ENCODE measurements at places on chromosomes 5 and 9. TPM values are rescaled to one million over a fixed set of nuclear protein-coding genes. Genes with fewer than 3 reads are reported as not detected.
A peak's percentile ranks its signal among the peaks of the same experiment; 100 is the strongest.

Gene TAS2R1
- not detected for total RNA-seq

DNA sequence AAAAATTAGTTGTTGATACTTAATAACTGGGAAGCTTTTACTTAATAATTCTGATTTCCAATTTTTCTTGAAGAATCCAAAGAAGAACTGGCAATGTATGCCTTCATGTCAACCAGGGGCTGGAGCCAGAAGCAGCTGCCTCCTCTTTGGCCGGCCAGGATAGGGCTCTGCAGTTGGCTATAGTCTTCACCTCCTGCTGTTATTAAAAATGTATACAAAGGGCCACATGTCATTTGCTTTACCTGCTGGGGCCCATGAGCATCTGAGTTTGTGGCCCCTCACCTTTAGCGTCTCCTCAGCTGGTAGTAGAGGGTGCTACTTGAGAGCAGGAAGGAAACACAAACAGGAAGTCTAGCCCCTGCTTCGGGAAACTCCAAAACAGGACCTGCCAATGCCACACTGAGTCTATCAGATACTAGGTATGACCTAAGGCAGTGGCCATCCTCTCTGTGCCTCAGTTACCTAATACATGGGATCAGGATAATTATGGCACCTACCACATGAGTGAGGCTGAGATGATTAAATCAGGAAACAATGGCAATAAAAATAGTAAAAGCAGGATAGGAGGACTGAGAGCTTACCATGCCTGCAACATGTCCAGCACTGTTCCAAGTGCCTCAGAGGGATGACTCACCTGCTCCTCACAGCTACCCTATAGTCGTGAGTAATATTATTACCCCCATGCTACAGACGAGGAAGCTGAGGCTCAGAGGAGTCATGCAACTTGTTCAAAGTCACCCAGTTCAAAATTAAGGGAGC lies 21.3 kb downstream of the CCDC69 start:
- DNase-seq, result peak; percentile 10
- H3K36me3 ChIP-seq, result no peaks in the 10 kb centered on the region
- no peak overlapping the region for H3K4me3 ChIP-seq
- H3K27ac ChIP-seq, result no peak overlapping the region
- H3K4me1 ChIP-seq, result no peaks in the 10 kb centered on the region
- H3K27me3 ChIP-seq, result no peaks in the 10 kb centered on the region

Gene EGFLAM
- total RNA-seq, result 45.4 TPM

DNA sequence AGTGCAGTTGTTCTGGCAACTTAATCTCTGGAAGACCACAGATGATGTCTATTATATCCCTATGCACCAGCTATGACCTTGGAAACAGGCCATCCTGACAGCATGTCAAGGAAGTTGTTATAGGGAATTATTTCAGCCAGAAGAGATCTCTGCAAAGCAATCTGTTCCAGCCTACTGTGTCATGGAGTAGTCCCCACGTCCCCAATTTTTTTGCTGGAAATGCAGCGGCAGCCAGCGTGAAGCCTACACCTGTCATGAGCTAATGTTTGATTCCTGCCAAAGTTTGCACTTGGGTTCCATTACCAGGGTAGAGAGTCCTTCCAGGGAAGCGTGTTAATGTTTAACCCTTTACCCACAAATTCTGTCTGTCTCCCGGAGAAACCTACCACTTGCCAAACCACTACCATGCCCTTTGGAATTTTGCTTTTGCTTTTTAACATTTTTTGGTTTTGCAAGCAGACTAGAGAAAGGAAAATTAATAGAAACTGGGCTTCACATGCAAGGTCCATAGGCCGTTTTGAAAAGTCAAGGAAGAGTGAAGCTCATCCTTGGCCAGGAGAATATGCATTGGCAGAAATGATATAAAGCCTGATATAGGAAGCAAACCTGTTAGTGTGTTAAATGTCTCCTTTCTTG lies 174.9 kb upstream of the SPRY4 start:
- no peaks in the 10 kb centered on the region for H3K27me3 ChIP-seq

Gene ITGA2
- total RNA-seq, result 0.69 TPM

Gene IL4
- total RNA-seq, result not detected

Gene NR2F1-AS1
- 1.8 TPM for total RNA-seq

- no peak for DNase-seq
- no peaks in the 10 kb centered on the region for H3K36me3 ChIP-seq
- H3K4me1 ChIP-seq, result no peaks in the 10 kb centered on the region
- no peak overlapping the region for H3K27ac ChIP-seq
- no peak overlapping the region for H3K4me3 ChIP-seq
These were observed 292.1 kb downstream of the ARRDC3 start for GRCh38 chr5:91090995-91091394.

DNA sequence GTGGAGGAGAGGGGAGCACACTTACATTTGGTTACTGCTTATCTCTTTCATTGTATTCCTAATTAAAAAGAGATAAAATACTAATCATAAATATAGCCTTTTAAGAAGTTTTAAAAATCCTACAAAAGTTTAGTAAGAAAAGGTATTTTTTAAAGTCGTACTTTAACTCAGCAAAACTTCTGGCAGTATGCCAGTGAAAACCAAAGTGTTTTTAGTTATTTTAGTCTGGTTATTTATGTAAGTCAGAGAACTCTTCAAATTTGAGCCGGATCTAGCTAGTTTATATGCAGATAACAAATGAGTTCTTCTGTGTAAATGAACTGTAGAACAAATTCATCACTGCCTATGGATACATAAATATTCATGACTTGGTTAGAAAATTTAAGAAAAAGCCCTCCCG lies 36.5 kb upstream of the ANKDD1B start:
- no peak for DNase-seq
- peaks cover 24% of the 10 kb centered on the region for H3K4me1 ChIP-seq
- no peaks in the 10 kb centered on the region for H3K27me3 ChIP-seq

Gene HK3
- total RNA-seq, result 0.84 TPM

GRCh38 chr5:119656023-119656422 lies 26.7 kb downstream of the FAM170A start:
- no peaks in the 10 kb centered on the region for H3K27me3 ChIP-seq
- no peaks in the 10 kb centered on the region for H3K4me1 ChIP-seq
- no peak for DNase-seq
- H3K36me3 ChIP-seq, result no peaks in the 10 kb centered on the region
- H3K4me3 ChIP-seq, result no peak overlapping the region
- H3K27ac ChIP-seq, result no peak overlapping the region

Gene PCSK5
- 0.17 TPM for total RNA-seq

Gene GPRIN1
- total RNA-seq, result 16.7 TPM

Gene PCDHGA2
- 1.8 TPM for total RNA-seq

Gene LHX3
- total RNA-seq, result 0.11 TPM

Gene ADAMTS6
- total RNA-seq, result 2.6 TPM

DNA sequence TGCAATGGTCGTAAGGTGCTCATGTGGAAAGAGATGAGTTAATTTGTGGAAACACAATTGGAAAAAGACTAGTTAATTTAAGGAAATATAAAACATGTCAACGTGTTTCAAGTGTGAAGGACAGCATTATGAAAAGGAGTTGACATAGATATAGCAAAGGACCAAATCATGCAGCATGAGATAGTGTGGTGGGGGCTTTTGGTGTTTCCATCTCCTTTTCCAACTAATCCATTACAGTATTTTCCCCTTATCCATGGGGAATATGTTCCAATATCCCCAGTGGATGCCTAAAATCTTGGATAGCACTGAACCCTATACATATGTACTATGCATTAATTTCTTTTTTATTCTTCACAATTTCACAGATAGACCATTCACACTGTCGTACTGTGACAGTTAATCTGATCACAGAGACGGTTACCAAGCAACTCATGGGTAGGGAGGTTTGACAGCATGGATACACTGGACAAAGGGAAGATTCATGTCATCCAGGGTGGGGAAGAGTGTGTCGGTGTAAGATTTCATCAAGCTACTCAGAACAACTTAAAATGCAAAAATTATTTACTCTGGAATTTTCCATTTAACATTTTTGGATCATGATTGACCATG lies 238.6 kb downstream of the CDH12 start:
- no peak for DNase-seq
- H3K27me3 ChIP-seq, result no peaks in the 10 kb centered on the region
- H3K4me1 ChIP-seq, result no peaks in the 10 kb centered on the region
- H3K27ac ChIP-seq, result no peak overlapping the region
- H3K4me3 ChIP-seq, result no peak overlapping the region

GRCh38 chr5:180862645-180863044 lies 1.6 kb upstream of the ZFP62 start:
- no peak overlapping the region for H3K4me3 ChIP-seq
- DNase-seq, result no peak
- H3K27ac ChIP-seq, result no peak overlapping the region
- H3K36me3 ChIP-seq, result peaks cover 14% of the 10 kb centered on the region

Gene GABRA1
- not detected for total RNA-seq

GRCh38 chr9:110638381-110638954 lies 30.1 kb upstream of the MUSK start:
- peak; percentile 64 for DNase-seq
- peaks cover 17% of the 10 kb centered on the region for H3K4me1 ChIP-seq
- H3K27me3 ChIP-seq, result no peaks in the 10 kb centered on the region
- no peaks in the 10 kb centered on the region for H3K36me3 ChIP-seq
- H3K4me3 ChIP-seq, result no peak overlapping the region

DNA sequence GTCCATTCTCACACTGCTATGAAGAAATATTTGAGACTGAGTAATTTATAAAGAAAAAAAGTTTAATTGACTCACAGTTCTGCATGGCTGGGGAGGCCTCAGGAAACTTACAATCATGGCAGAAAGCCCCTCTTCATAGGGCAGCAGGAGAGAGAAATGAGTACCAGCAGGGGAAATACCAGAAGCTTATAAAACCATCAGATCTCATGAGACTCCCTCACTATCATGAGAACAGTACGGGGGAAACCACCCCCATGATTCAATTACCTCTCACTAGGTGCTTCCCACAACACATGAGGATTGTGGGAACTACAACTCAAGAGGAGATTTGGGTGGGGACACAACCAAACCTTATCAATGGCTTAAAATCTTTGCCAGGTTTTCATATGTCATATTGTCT lies 20.3 kb upstream of the TENT4A start:
- H3K36me3 ChIP-seq, result no peaks in the 10 kb centered on the region
- no peak overlapping the region for H3K4me3 ChIP-seq
- H3K4me1 ChIP-seq, result no peaks in the 10 kb centered on the region

Gene AQP3
- 0.43 TPM for total RNA-seq

Gene PAEP
- total RNA-seq, result not detected

Gene MLANA
- not detected for total RNA-seq

Gene STXBP1
- 12.6 TPM for total RNA-seq

DNA sequence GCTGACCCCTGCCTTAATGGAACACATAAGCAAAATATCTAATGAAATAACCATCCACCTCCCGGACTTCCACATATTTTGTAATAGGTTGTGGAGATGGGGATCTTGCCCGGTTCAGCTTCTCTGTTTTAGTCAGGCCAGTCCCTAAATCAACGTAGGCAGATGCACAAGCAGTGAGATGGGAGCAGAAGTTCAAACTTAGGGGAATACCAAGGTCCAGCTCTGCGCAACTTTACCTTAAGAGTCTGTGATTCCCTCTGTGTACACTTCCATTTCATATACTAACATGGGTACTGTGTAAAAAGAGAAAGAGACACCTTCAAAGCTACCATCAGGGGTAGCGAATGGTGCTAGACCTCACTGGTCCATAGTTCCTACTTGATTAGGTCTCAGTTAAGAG lies 110.9 kb downstream of the NTRK2 start:
- peaks cover 23% of the 10 kb centered on the region for H3K27me3 ChIP-seq
- H3K36me3 ChIP-seq, result no peaks in the 10 kb centered on the region
- no peaks in the 10 kb centered on the region for H3K4me1 ChIP-seq
- H3K4me3 ChIP-seq, result no peak overlapping the region
- DNase-seq, result no peak
- no peak overlapping the region for H3K27ac ChIP-seq

- H3K27ac ChIP-seq, result no peak overlapping the region
- H3K4me3 ChIP-seq, result no peak overlapping the region
- DNase-seq, result no peak
- peaks cover 17% of the 10 kb centered on the region for H3K4me1 ChIP-seq
- H3K36me3 ChIP-seq, result no peaks in the 10 kb centered on the region
- no peaks in the 10 kb centered on the region for H3K27me3 ChIP-seq
These were observed 24.6 kb downstream of the FBXW11 start for GRCh38 chr5:171981847-171982246.

DNA sequence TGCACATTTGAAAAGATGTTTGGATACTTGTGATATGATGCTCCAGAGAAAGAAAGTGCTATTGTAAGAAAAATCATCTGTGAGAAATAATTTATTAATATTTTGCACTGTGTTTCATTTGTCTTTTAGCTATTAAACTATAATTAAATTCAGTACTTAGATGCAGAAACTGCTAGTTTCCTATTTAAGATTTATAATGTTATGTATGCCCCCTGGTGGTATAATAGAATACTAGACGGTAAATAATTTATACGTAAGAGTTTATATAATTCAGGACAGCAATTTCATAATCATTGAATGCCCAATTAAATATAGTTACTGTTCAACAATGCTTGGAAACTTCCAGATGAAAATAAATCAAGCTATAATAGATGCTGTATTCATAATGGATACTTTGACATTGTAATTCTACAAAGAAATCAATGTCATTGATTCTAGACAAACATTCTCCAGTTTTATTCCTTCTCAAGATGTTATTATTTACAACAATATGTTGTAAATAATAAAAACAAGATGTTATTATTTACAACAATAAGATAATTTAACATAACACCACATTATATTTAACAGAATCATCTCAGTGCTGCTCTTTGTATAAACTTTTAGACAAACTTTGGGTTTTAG lies 101.0 kb downstream of the TMEM232 start:
- no peak overlapping the region for H3K27ac ChIP-seq
- DNase-seq, result peak; percentile 70
- no peak overlapping the region for H3K4me3 ChIP-seq
- no peaks in the 10 kb centered on the region for H3K36me3 ChIP-seq
- H3K27me3 ChIP-seq, result no peaks in the 10 kb centered on the region
- peaks cover 4% of the 10 kb centered on the region for H3K4me1 ChIP-seq

DNA sequence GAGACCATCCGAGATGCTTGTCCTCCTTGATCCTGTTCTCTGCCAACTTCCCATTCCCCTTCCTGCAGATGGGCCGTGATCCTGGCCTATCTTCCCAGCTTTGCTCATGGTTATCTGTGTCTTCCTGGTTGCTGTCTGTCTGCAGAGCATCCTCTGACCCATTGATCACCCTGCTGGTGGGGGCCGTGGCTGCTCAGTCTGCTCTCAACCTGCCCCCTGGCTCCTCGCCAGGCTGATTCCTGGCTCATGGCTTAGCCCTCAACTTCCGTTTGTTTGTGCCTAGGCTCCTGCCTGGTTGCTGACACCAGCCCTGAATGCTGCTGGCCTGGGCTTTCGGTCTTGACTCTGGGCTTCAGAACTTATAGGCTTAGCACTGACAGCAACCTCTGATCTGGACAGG lies 67.1 kb upstream of the SMIM15 start:
- no peak overlapping the region for H3K4me3 ChIP-seq
- no peaks in the 10 kb centered on the region for H3K27me3 ChIP-seq
- no peaks in the 10 kb centered on the region for H3K36me3 ChIP-seq
- no peak overlapping the region for H3K27ac ChIP-seq
- no peaks in the 10 kb centered on the region for H3K4me1 ChIP-seq

- H3K27me3 ChIP-seq, result peaks cover 79% of the 10 kb centered on the region
- H3K4me3 ChIP-seq, result no peak overlapping the region
- H3K4me1 ChIP-seq, result peaks cover 13% of the 10 kb centered on the region
- H3K36me3 ChIP-seq, result no peaks in the 10 kb centered on the region
These were observed 239.4 kb upstream of the PANK3 start for GRCh38 chr5:168818558-168818957.

- no peak overlapping the region for H3K27ac ChIP-seq
- H3K4me3 ChIP-seq, result no peak overlapping the region
- H3K27me3 ChIP-seq, result no peaks in the 10 kb centered on the region
- H3K36me3 ChIP-seq, result peaks cover 5% of the 10 kb centered on the region
- H3K4me1 ChIP-seq, result no peaks in the 10 kb centered on the region
- DNase-seq, result no peak
These were observed 295.5 kb upstream of the WWC1 start for GRCh38 chr5:167995844-167996425.

Data from A673 (cell line).